IMR-90 (cell line): ENCODE measurements at places on chromosomes 7 and 10. TPM values are rescaled to one million over a fixed set of nuclear protein-coding genes. Genes with fewer than 3 reads are reported as not detected.

GRCh38 chr7:142469696-142470543 lies 212.1 kb upstream of the PRSS58 start:
- no peak for DNase-seq

- DNase-seq, result no peak
Measured at GRCh38 chr10:131270461-131271190, 40.9 kb downstream of the TCERG1L start.

GRCh38 chr7:38105874-38106483 lies 72.1 kb upstream of the STARD3NL start:
- DNase-seq, result peak; percentile 49

DNA sequence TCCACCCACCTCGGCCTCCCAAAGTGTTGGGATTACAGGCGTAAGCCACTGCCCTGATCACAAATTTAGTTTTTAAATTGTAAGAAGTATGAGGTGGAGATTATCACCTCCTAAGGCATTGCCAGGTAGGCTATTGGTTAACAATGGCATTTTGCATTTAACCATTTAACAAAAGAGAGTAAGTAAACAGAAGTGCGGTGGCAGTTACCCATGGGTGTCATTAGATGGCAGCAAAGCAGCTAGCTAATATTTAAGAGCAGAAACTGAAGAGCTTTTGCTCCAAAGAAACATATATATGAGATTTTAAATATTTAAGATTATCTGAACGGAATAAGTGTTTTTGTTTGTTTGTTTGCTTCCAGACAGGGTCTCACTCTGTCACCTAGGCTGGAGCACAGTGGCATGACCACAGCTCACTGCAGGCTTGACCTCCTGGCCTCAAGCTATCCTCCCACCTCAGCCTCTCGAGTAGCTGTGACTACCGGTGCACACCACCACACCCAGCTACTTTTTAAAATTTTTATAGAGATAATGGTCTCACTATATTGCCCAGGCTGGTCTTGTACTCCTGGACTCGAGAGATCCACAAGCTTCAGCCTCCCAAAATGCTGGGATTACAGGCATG lies 325.5 kb upstream of the C7orf33 start:
- peak; percentile 13 for DNase-seq

Gene ACTR1A
- 126 and 157 TPM in 2 replicates for total RNA-seq

DNA sequence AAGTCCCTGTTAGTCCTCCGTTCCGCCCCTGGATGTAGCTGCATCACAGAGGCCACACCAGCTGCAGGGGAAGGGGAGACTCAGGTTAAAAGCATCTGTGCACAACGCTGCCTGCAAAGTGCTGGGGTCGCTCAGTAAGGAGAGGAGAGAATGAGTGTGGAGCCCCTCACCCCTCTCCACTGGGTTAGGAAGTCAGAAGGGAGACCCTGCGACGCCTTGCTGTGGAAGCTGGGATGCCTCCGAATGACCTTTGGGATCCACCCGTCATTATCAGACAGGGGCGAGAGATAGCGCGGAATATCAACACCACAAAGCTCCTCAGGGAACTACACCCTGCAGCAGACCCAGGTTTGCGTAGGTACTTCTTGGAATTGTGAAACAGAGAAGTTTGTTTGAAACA lies 167.7 kb upstream of the SHH start:
- DNase-seq, result no peak

GRCh38 chr10:29098423-29098822 lies 190.4 kb upstream of the LYZL1 start:
- no peak for DNase-seq

- DNase-seq, result peak; percentile 49
Measured at GRCh38 chr7:101315336-101315735, 6.3 kb downstream of the IFT22 start.

Gene DIP2C
- total RNA-seq, result 8.6 and 9.2 TPM in 2 replicates

DNA sequence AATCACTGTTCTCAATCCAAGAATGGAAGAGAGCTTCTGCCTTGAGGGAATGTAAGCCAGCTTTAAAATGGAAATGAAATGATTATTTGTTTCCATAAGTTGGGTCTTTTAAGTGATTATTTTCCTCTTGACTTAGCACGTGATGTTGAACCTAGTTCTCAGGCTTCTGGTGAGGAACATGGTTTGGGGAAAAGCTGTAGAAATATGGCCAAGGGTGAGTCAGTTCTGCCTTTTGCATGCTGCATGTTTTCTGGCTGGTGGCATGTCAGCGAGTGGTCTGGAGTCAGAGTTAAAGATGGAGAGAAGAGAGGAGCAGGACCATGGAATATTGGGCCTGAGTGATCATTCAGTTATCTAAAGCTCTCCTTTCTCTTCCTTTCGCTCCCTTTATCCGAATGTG lies 54.0 kb downstream of the DNAH11 start:
- no peak for DNase-seq

GRCh38 chr7:148828965-148829364 lies 55.1 kb downstream of the EZH2 start:
- DNase-seq, result no peak

- DNase-seq, result no peak
Measured at GRCh38 chr10:127347202-127347959, 151.0 kb upstream of the INSYN2A start.

DNA sequence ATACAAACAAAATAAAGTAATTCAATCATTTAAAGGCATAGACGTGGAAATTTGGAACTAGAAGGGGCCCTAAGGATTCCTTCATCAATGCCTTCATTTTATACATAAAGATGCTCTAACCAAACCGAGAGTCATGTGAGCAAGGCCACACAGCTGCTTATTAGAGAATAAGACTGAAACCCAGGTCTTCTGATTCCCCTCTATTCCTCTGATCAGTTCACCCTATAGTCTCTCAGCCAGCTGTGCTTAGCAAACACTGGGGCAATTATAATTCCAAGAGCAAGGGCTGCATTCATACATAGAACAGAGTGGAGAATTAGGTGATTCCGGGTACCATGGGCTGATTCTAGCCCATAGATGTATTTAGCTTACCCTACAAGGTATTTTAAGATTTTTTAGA lies 9.7 kb upstream of the XPNPEP1 start:
- DNase-seq, result no peak

DNA sequence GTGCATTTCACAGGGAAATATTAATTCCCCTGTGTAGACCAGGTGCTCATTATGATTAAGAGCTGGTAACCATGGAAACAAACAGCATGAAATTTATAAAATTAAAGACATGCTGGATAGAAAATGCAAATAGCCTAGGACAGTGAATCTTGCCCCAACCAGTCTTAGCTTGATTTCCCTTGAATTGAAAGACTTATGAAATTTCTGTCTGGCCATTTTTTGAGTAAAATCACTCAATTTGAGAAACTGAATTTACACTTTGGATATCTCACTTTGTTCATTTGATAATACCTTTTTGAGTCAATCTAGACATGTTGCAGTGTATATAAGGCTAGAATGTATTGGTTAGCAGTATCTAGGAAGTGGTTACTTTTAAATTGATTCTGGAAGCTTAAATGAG lies 4.4 kb upstream of the SMIM30 start:
- no peak for DNase-seq

Gene OPALIN
- total RNA-seq, result not detected in 2 replicates

DNA sequence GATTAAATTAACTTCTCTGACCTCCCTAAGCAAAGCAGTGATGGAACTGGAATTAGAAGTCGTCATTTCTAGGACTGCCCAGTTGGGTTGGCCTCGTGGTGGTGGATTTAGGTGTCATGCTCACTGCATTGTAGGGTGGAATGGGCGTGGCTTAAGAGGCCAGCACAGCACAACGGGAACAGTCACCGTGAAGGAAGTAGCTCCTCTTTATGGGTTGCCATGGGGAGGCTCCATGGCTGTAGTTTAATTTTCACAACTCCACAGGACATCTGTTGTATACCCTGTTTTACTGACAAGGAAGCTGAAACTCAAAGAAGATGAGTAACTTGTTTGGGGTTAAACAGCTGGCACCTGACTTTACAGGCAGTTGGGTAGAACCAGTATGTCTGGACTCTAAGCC lies 208.3 kb downstream of the CELF2 start:
- no peak for DNase-seq

- no peak for DNase-seq
Measured at GRCh38 chr7:144086730-144087129, 652 bp downstream of the OR2A12 start.

DNA sequence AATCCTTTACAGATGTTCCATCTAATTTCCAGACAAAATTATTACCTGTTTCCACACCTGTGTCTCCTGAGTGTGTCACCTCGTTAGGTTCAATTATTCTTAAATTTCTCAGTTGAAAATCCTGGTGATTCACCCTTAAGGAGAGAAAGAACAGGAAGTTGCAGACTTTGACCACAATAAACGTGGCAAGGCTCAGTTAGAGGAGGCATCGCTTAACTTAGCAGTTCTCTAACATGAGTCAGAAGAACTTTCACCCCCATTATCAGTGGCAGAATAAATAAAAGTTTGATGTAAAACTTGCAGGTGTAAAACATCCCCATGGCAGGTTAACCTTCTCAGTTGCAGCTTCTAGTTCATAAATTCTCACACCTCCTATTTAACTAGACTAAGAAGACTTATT lies 8.3 kb downstream of the XPNPEP1 start:
- DNase-seq, result peak; percentile 96

Gene CLCN1
- total RNA-seq, result not detected in 2 replicates

- DNase-seq, result no peak
Measured at GRCh38 chr7:65983965-65984658, 2.1 kb upstream of the GUSB start.

GRCh38 chr7:105213611-105214010 lies 175.1 kb downstream of the SRPK2 start:
- DNase-seq, result no peak

DNA sequence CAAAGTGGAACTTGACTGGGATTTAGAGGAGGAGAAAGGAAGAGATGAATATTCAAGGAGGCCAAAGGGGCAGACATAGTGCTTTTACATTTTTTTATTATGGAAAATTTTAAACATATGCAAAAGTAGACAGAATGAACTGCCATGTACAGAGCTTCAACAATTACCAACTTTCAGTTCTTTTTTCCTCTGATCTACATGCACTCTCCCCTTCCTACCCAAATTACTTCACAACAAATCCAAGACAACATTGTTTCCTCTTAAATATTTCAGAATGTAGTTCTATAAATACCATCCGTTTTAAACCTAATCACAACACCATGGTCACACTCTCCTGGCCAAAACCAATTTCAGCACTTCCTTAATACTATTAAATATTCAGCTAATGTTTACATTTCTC lies 83.5 kb upstream of the FZD1 start:
- DNase-seq, result no peak

DNA sequence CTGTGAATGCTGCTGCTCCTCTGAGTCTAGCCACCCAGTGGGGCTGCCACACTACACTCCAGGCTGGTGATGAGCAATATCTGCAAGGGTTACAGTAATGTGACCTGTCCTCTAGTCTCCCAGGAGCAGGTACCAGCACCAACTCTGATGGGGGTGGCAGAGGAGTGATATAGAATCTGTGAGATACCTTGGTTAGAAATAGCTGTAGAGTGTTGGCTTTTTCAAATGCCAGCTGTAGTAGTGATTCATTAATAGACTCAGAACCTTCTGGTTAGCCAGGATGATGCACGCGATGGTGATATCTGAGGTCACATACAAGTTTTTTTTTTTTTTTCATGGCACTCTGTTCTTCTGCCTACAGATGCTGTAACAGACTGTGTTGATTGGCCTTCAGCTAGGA lies 757.1 kb downstream of the INHBA start:
- no peak for DNase-seq

Gene EVX1
- total RNA-seq, result not detected in 2 replicates

Gene WNT2
- total RNA-seq, result 1.4 and 1.8 TPM in 2 replicates

DNA sequence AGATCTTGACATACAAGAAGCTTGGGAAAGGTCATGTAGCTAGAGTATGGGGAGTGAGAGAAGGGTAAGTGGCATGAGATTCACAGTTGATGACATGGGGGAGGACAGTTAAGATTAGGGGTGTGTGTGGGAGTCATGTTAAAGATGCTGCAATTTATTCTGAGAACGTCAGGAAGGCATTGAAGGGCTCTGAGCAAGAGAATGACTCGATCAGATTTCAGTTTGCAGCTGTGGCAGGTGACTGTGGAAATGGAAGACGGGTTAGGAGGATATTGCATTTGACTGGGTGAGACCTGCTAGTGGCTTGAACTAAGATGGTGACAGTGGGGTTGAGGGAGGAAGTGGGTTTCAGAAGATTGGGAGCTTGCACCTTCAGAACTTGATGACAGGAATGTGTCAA lies 5.6 kb downstream of the CDC123 start:
- DNase-seq, result no peak

Gene CPED1
- total RNA-seq, result 96.8 and 102 TPM in 2 replicates

Gene TFR2
- total RNA-seq, result under 0.01 and 0.18 TPM in 2 replicates

- DNase-seq, result no peak
Measured at GRCh38 chr7:115252461-115252860, 330.6 kb downstream of the MDFIC start.

DNA sequence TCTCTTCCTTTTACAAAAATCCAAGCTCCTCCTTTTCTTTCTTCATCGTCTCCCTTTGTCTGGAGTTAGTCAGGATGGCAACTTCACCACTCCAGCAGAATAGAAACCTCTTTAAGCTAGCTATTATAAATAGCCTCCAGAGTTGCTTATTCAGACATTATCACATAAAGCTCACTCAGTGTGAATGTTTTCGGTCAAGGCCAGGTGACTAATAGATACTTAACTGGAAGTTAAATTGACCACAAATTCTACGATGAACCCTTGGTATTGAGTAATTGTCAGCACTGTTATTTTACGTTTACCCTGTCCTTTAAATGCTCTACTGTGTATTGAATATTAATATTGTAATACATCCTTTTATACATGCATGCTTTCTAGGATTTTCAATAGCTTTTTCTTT lies 340.4 kb downstream of the OTUD1 start:
- DNase-seq, result no peak

- DNase-seq, result no peak
Measured at GRCh38 chr7:77281780-77282478, 82.3 kb upstream of the FGL2 start.

Gene TACR2
- not detected in 2 replicates for total RNA-seq

Gene ARL4A
- total RNA-seq, result 22.4 and 48.0 TPM in 2 replicates

Gene PNLIPRP3
- total RNA-seq, result not detected in 2 replicates

Gene LBX1
- not detected in 2 replicates for total RNA-seq

DNA sequence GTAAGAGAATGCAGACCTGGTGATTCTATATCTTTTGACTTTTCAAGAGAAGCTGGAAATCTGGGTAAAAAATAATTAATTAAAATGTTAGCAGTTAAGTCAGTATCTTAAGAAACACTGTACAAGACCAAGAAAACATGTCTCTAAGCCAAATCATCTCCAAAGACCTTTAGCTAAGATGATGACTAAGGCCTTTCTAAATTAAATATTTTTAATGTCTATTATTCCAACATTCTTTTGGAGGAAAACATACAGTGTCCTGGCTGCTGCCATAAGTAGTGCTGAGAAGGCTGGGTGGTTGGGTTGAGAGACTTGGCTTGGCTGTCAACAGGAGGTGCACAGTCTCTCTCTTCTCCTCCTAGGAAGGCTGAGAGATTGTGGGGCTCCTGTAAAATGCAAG lies 20.3 kb downstream of the STARD3NL start:
- peak; percentile 47 for DNase-seq
